ENCODE measurements at places on chromosomes 5 and 9.

DNA sequence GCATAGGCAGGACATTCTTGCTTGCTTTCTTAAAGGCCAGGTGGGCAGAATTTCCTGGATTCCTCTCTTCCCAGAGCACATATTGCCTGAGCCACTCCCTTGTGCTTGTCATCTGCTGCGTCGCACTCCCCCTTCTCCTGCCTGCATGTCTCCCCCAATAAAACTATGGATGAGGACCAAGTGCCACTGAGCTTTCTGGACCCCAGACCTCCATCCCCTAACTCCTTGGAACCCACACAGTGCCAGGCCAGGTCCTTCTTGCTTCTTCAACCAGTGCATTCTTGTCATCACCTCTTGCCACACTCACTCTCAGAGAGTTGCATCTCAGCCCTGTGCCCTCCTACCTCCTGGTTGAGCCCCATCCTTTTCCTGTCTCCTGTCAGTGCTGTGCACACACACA is 157.9 kb upstream of the PANK3 start:
- no peak for DNase-seq

- no peak for DNase-seq
Observed at GRCh38 chr9:124410321-124410913, 4.8 kb downstream of the PSMB7 start.

DNA sequence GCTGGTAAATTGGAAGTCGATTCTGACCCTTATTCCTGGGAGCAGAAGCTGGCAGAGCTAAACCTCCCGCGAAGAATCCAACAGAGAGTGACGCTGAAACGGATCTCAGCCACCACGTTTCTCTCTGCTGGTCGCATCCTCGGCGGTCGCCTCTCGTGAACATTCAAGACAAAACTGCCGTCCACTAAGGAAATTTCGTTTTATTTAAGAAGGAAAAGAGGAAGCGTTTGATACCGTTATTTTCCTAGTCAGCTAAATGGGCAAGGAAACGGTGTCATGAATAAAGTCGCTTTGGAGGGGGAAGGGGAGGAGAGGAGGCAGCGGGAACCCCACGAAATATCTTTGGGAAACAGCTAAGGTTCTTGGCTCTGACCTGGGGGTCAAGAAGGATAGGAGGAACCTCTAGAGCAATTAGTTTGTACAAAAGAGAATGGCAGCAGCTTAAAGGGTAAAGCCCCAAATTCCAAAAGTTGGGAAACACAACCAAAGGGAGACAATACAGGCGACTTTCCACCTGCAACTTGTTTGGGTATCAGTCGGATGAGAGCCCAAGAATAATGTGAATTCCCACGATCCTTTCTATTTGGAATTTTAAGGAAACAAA is 1.9 kb downstream of the FOXB2 start:
- DNase-seq = no peak

DNA sequence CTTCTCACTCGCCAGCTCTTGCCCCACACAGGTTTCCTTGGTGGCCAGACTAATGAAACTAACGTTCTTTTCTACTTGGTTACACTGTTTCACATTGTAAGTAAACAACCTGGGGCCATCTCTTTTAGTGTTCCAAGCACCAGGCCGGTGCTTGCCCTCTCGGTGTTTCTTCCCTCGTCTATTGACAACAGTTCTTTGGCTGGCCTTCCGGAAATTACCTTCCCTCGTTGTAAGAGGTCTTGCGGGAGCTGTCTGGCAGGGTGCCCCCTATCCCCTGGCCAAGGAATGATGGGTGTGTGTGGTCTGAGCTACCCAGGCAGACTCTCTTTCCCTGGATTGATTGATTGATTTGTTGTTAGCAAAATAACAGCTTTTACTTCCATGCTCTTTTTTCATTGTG is 918 bp upstream of the MYMK start:
- DNase-seq = no peak

DNA sequence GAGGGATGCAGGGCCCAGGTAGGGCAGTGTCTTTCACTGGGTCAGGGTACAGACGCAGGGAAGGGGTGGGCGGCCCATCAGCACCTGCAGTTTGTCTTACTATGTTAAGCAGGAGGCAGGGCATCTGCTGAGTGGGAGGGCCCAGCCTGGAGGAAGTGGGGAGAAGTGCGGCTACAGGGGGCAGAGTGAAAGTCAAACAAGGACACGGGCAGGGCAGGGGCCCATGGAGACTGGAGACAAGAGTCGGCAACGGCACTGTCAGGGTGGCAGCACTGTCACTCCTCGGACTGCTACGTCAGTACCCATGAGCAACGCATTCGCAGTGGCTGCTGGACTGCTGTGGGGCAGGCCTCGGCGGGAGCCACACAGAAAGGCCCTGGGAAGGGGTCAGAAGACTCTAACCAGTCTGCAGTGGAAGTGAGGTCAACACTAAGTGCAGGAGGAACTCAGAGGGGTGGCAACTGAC is 19.7 kb downstream of the CAMSAP1 start:
- DNase-seq = peak; percentile 69

GRCh38 chr5:94111209-94112004 is 370.0 kb upstream of the POU5F2 start:
- peak; percentile 94 for DNase-seq

DNA sequence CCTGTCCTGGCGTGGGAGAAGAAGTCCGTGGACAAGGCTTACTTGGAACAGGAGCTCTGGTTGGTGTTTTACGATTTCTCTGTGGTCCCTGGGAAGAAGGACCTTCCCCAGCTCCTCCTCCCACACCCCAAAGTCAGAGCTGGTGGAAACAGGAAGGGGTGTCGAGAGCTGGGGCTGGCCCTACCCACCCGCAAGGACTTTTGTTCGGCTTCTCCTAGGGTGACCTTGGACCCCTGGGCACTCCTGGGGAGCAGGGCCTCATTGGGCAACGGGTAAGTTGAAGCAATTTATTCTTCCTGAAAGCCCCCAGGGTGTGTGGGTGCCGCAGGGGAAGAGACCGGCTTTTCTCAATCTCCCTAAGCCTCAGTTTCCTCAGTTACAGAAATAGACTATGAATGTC is 53.9 kb upstream of the ORM1 start:
- no peak for DNase-seq

- no peak for DNase-seq
Observed at GRCh38 chr5:69105996-69106906, 12.4 kb downstream of the SLC30A5 start.

- DNase-seq = no peak
Observed at GRCh38 chr5:107389130-107389774, 281.5 kb downstream of the EFNA5 start.

GRCh38 chr5:55973296-55973695 is 21.5 kb downstream of the IL6ST start:
- no peak for DNase-seq

- no peak for DNase-seq
Observed at GRCh38 chr5:4981608-4982007, 158.5 kb upstream of the ADAMTS16 start.

GRCh38 chr9:78278177-78278777 is 18.6 kb upstream of the PSAT1 start:
- no peak for DNase-seq

- DNase-seq = no peak
Observed at GRCh38 chr5:180166176-180166575, 42.8 kb downstream of the RASGEF1C start.

- DNase-seq = no peak
Observed at GRCh38 chr9:136329211-136329627, 1.9 kb downstream of the GPSM1 start.

- DNase-seq = no peak
Observed at GRCh38 chr9:83927591-83927990, 6.4 kb upstream of the KIF27 start.

DNA sequence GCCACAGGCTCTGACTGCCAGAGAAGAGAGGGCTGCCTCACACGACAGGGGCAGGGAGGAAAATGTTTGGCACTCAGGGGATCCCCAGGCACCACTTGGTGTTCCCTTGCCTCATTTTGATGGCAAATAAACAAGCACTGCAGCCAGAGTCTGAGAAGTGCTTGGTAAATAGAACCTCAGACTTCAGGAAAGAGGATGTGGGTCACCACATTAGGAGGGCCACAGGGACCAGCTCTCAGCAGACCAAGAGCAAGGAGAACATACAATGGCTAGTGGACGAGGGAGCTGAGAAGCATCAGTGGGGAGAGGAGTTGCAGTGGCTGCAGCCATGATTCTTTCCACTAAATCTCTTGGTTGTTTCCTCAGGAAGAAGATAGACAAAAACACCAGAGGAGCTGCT is 413.9 kb downstream of the GADD45G start:
- DNase-seq = no peak

GRCh38 chr9:114722081-114722621 is 40.2 kb upstream of the TEX48 start:
- no peak for DNase-seq

DNA sequence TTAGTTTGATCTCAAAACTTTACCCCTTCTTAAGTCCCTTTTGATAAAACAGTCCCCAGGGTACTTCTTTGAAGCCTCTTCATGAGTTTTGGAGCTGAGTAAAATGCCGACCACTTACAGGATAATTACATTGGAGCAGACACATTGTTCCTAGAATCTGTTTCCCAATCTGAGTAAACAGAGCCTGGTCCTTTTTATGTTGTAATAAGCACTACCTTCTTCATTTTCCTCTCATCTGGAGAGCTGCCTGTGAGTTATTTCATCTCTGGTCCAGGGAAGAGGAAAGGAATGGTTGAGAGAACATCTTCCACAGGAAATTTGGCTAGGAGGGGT is 26.3 kb upstream of the GALNT10 start:
- no peak for DNase-seq

- peak; percentile 57 for DNase-seq
Observed at GRCh38 chr5:119355244-119355638, 578 bp upstream of the TNFAIP8 start.
